ENCODE measurements at places on chromosomes 7 and 10.

GRCh38 chr7:136870866-136871487 is 2.5 kb downstream of the CHRM2 start:
- peak; percentile 57 for DNase-seq

- DNase-seq, result peak; percentile 83
These were observed at the start of gene ACTL6B for GRCh38 chr7:100655908-100656674. ACTL6B (minus strand) TSS chr7:100656448; CDS start chr7:100656354, 94 bp downstream.

GRCh38 chr10:16890691-16891090 is 73.5 kb upstream of the RSU1 start:
- no peak for DNase-seq

GRCh38 chr10:46098386-46098785 is 52.3 kb upstream of the MSMB start:
- no peak for DNase-seq

DNA sequence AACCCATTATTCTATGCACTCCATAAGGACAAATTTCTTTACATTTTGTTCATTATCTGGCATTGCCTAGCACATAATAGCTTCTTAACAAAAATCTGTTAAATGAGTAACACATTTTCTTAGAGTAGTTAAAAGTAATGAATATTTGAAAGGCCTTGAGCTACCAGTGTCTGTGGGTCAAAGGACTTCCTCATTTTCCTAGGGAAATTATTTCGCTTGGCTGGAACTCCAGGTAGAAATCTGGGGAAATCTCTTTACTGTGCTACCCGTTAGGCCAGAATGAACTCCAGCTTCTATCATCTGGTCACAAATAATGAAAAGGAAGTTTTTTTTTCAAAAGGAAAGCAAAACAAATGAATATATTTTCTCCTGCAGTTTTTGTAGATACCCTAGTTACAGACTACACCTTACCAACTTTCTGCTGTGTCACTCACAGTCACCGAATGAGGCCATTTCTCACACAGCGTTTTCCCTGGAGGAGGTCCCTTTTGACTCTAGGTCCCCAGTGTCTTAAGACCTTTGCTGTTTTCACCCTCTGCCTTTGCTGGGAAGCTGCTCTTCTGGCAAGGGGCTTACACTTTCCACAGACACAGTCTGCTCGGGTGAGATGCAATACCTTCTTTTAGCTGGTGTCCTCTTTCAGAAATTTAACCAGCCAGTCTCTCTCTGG is 1.6 kb downstream of the SAMD9L start:
- peak; percentile 54 for DNase-seq

- DNase-seq, result no peak
These were observed 26.9 kb downstream of the TWIST1 start for GRCh38 chr7:19090526-19090925.

GRCh38 chr7:47420122-47420780 is 161.7 kb downstream of the TNS3 start:
- DNase-seq, result no peak

- DNase-seq, result no peak
These were observed 215.2 kb downstream of the RPS24 start for GRCh38 chr10:78248651-78249464.

- DNase-seq, result no peak
These were observed 1.8 kb upstream of the DUSP5 start for GRCh38 chr10:110495731-110496552.

DNA sequence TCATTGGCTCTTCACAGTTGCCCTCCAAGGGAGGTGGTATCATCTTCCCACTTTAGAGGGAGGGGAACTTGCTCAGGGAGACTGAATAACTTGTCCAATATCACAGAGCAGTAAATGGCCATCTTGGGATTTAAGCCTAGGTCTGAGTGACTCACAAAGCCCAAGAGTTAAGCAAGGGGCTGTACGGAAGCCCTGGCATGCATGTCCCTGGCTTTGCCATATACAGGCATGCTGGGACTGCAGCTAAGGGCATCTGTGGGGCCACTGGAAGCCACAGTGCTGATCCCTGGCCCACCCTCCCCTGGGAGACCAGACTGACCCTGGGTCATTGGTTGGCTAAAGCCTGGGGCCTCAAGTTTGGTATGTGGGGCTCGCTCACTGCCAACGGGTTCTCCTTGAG is 3.1 kb downstream of the VSIR start:
- DNase-seq, result no peak

GRCh38 chr10:34135515-34135914 is 679.6 kb downstream of the PARD3 start:
- no peak for DNase-seq

- DNase-seq, result no peak
These were observed 12.7 kb upstream of the GJD4 start for GRCh38 chr10:35592441-35592840.

DNA sequence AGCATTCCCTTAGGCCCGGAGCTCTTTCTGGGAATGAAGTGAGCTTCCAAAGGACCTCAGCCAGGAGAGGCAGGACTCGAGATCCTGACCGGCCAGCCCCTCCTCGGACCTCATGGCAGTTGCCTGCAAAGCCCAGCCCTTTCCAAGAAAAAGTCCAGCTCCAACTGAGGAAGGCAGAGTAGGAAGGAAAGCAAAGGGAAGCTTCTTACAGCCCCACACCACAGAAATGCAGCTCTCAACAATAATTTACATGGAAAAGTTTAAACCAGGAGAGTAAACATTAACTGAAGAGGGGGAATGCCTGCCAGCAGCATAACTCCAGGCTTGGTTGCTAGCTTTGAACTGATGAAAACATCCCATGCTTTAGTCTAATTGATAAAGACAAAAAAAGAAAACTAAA is 153.9 kb upstream of the PFKP start:
- DNase-seq, result no peak

GRCh38 chr10:131872827-131873375 is 27.9 kb upstream of the PPP2R2D start:
- DNase-seq, result no peak

DNA sequence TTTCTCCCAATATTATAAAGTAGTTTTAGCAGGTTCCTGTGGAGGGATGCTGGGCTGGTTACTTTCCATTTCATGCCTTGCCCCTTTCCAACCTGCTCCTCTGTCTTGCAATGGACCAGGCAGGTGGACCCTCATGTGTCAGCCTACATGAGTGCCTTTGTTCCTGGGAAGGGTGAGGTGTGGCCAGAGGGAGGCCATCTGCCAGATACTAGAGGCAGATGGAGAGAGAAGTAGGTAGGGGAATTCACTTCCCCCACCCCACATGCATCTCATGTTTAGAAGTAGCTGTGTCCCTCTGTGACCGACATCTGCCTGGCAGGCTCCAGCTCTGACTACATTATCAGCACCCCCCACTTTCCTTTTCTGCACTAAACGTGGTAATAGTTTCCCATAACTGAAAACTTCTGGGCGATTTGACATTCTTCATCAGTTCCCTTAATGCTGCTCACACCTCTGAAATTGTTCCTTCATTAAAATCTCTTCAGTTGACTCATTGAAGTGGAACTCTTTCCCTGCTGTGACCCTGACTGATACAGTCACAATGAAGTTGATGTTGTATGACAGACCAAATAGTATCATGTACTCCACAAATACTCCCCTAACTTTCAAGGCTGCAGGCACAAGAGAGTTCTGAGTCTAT is 396.3 kb upstream of the FZD8 start:
- DNase-seq, result no peak

DNA sequence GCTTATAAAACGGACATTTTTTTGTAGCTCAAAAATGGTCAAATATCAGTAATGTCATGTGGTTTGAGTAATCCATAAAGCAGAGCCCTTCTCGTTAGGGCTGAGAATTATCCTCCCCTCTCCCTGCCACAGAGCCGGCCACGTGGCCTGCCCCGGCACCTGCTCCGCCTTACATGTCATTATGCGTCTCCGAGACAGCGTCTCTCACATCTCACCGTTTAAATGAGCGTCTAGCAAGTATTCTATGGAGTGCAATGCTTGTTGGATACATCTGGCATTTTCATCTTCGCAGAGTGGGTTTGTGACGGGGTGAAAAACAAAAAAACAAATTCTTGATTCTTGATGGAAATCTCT is 86.1 kb downstream of the CUX1 start:
- DNase-seq, result no peak

GRCh38 chr7:16242920-16243319 is 178.4 kb downstream of the CRPPA start:
- no peak for DNase-seq

GRCh38 chr7:48755061-48755555 is 169.2 kb upstream of the CDC14C start:
- no peak for DNase-seq

GRCh38 chr7:156969972-156970420 is 20.5 kb downstream of the NOM1 start:
- DNase-seq, result peak; percentile 65

DNA sequence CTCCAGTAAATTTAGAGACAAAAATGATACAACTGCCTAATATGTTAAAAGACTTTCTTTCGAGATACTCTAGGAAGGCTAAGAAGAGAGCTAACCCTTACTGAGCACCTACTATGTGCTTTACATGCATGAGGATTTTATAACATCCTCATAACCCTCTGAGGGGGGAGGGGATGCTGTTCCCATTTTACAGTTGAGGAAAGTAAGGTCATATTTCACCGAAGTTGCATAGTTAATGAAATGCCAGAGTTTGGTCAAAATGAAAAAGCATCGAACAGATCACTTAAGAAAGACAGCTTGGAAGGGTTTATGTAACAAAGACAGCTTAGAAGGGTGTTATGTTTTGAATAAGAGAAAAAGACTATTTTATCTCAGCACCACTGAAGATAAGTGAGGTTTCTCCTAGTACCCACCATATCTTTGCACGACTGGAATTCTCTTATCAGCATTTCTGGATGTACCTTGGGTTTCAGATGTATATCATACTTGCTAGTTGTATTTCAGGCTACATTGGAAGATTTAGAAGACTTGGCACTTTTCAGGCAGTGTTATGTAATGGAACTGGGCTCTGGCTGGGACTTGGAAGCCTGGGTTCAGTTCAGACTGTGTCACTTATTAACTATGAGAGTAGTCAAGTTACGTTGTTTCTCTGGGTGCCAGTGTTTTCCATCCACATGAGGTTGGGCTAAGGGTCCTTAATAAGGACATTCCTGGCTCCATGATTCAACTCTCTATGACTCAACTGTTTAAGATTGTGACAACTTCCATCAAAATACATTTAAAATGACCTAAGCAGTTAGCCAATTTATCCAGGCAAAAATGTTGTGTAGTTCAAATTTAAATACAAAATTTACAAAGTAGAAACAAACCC is 6.0 kb downstream of the RHOBTB1 start:
- DNase-seq, result no peak

DNA sequence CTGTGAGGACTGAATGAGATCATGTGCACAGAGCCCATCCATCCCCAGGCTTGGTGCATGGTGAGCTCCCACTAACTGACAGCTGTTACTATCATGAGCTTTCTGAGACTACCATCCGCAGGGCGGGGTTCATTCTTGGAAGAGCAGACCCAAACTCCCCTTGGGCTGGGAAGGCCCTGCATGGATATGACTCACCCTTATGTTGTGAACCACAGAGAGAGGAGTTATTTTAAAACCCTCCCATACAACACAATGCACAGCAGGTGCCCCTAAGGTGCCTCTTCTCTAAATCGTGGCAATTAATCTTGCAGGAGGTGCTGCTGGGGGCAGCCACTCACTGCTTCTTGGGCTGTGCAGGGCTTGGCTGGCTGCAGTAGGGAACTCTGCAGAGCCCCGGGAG is 219.1 kb downstream of the GFRA1 start:
- no peak for DNase-seq

DNA sequence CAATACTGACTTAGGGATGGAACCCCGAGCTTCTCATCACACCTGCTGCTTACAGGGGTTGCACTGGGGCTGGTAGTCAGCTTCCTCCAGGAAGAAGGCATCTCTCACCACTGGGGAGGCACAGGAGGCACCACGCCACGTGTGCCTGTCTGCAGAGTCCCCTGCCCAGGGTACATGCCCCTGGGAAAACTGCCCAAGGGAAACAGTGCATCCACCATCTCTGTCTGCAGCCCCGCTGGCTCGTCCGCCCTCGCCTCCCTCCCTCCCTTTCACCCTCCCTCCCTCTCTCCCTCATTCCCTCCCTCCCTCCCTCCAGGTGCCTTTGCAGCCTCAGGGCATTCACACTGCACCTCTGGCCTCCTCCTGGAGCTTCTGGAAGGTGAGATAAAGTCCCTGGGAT is 101.1 kb downstream of the PTPRE start:
- DNase-seq, result no peak

DNA sequence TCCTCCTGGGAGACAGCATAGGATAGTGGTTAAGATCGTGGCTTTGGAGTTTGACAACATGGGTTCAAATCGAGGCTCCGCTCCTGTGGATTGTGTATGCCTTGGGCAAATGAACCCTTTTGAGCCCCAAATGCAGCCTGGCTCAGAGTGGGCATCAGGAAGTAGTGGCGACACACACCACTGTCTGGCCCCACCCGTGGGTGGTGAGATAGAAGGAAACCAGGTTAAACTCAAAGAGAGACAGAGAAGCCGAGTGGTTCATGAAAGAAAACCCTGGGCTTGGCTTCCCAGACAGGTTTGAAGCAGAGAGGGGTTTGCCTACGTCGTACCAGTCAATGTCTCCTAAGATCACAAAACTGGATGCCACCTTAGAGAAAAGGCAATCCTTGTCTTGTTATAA is 57.7 kb downstream of the PRTFDC1 start:
- DNase-seq, result no peak

DNA sequence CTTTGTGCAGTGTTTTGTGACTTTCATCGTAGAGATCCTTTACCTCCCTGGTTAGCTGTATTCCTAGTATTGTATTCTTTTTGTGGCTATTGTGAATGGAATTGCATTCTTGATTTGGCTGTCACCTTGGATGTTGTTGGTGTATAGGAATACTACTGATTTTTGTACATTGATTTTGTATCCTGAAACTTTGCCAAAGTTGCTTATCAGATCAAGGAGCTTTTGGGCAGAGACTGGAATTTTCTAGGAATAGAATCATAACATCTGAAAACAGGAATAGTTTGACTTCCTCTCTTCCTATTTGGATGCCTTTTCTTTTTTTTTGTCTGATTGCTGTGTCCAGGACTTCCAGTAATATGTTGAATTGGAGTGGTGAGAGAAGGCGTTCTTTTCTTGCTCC is 283.8 kb upstream of the LRGUK start:
- DNase-seq, result no peak

GRCh38 chr10:69220507-69220906 is 375 bp downstream of the HKDC1 start:
- no peak for DNase-seq

GRCh38 chr10:126454045-126454751 is 65.9 kb upstream of the ADAM12 start:
- no peak for DNase-seq

DNA sequence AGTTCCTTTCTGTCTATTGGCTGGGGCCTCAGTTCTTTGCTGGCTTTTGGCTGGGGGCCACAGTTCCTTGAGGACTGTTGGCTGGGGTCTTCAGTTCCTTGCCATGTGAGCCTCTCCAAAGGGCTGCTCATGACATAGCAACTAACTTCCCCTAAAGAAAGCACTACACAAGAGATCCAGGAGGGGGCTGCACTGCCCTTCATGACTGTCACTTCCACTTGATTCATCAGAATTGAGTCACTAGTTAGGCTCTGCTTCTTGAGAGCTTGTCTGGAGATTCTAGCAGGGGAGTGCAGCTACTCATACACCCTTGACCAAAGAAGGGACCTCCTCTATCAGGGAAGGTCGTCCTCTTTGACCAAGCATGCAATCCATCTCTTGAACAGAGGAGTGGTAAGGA is 38.0 kb upstream of the MKX start:
- peak; percentile 75 for DNase-seq

- DNase-seq, result no peak
These were observed 28.1 kb downstream of the WDR37 start for GRCh38 chr10:1084011-1084950.

Data from DMS53 (cell line).